ENCODE measurements at places on chromosomes 4 and X. TPM values are rescaled to one million over a fixed set of nuclear protein-coding genes. Genes with fewer than 3 reads are reported as not detected.
A peak's percentile ranks its signal among the peaks of the same experiment; 100 is the strongest.

DNA sequence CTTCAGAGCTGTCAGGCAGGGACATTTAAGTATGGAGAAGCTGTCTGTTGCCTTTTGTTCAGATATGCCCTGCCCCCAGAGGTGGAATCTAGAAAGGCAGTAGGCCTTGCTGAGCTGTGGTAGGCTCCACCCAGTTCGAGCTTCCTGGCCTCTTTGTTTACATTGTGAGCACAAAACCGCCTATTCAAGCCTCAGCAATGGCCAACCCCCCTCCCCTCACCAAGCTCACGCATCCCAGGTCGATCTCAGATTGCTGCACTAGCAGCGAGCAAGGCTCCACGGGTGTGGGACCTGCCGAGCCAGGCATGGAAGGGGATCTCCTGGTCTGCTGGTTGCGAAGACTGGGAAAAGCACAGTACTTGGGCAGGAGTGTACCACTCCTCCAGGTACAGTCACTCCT lies 59.3 kb downstream of the ZNF674 start:
- no peak for DNase-seq

GRCh38 chr4:39526765-39527295 lies 409 bp downstream of the UGDH start:
- DNase-seq = no peak

GRCh38 chr4:100314057-100314456 lies 123.8 kb upstream of the DDIT4L start:
- no peak for DNase-seq

GRCh38 chr4:166432842-166433241 lies 559.8 kb downstream of the TLL1 start:
- no peak for DNase-seq

DNA sequence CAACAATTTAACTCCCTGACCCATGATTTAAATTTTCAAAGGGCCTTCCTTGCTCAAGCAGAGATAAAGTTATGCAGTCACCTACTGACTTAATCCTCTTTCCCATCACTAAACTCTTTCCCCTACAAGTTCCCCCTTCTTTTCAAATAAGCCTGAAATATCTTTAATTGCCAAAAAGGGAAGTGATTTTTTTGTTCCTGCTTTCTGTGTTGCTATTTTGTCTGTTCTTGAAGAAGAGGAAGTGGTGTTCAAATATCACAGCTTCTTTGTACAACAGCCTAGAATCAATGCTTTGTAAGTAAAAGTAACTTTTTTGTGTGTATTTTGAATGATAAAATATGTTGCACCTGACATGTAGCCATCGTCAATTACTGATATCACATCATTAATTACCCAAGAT lies 595.9 kb downstream of the CENPC start:
- no peak for DNase-seq

DNA sequence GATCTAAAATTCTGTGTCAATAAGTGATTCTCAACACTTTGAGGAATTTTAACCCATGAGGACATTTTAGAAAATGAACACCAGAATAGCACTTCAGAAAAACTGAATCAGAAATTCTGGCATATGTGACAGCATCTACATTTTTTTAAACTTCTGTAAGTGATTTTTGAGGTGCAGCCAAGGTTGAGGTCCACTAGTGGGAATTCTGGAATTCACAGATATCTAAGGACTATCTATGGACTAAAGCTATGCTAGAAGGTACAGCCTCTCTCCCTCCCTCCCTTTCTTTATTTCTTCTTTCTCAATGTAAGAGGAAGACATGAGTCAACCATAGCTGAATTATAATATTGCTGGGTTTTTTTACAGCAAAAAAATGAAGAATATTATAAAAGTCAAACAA lies 508.2 kb upstream of the ATOH1 start:
- no peak for DNase-seq

- DNase-seq = no peak
Observed at GRCh38 chr4:151304755-151305154, 20.6 kb downstream of the SH3D19 start.

DNA sequence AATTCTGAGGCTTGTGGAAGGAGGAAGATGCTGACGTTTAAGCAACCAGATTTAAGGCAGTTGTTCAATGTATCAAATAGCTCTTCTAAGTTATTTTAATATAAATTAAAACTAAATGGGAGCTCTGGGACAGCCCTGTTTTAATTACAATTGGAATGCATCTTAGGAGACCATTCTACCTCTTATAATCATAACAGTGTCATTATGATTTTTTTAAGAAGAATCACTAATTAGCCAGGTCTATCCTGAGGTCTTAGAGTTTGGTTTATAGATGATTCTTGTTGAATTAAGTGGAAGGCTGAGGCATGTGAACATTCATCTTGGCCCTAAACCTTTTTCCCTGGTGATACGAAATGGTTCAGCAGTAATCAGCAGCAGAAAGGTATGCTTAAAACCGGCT lies 113.4 kb downstream of the CEP135 start:
- DNase-seq = no peak

DNA sequence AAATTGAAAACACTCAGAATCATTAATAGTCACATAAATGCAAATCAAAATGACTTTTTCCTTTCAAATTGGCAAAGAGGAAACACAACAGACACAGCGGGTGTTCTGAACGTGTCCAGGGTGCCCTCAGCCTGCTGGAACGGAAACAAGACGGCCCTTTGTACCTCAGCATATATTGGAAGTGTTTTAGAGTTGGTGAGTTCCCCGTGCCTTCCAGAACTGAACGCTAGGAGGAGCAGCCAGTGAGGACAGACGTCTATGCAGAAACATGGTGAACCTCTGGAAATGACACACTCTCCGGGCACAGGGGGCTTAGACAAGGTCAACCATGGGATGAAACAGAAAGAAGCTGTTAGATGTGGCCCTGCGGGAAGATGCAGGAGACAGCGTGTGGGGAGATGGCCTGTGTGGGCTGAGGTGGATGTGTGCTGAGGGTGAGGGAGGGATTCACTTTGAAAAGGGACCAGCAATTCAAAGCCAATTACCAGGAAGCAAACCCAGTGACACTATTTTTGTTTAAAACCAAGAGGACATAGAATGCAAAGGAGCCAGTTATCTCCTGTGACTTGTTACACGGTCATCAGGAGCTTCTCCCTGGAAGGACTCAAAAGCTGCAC lies 40.4 kb downstream of the RNF212 start:
- DNase-seq = peak; percentile 60

GRCh38 chr4:42265782-42266602 lies 113.5 kb upstream of the BEND4 start:
- DNase-seq = no peak

GRCh38 chr4:155377276-155377675 lies 511 bp upstream of the MAP9 start:
- DNase-seq = no peak

GRCh38 chrX:152725409-152725808 lies 8.1 kb downstream of the CSAG1 start:
- no peak for DNase-seq

- DNase-seq = no peak
Observed at GRCh38 chr4:12968345-12968744, 515.8 kb downstream of the RAB28 start.

- DNase-seq = no peak
Observed at GRCh38 chrX:77389891-77390290, 57.3 kb upstream of the FGF16 start.

GRCh38 chr4:79367096-79367495 lies 40.9 kb downstream of the GK2 start:
- DNase-seq = no peak

The FGF16 gene
- total RNA-seq = not detected

The PAGE1 gene
- not detected for total RNA-seq

The BCORL1 gene
- total RNA-seq = 21.1 TPM

The ASB11 gene
- not detected for total RNA-seq

The SSX2B gene
- total RNA-seq = not detected

The MMRN1 gene
- not detected for total RNA-seq

The ERAS gene
- total RNA-seq = not detected

All from Caco-2 (cell line).